ENCODE measurements at places on chromosomes 13 and 19. TPM values are rescaled to one million over a fixed set of nuclear protein-coding genes. Genes with fewer than 3 reads are reported as not detected.

- no peak for DNase-seq
Observed at GRCh38 chr19:56091066-56091490, 30.0 kb downstream of the ZNF787 start.

- DNase-seq = no peak
Observed at GRCh38 chr13:103184413-103184812, 118.2 kb upstream of the SLC10A2 start.

GRCh38 chr13:77184455-77184854 lies 142.4 kb downstream of the MYCBP2 start:
- no peak for DNase-seq

The FBXW9 gene
- total RNA-seq = 41.6 TPM

The AXL gene
- 22.4 TPM for total RNA-seq
